ENCODE measurements at places on chromosomes 2 and 18. TPM values are rescaled to one million over a fixed set of nuclear protein-coding genes. Genes with fewer than 3 reads are reported as not detected.

GREB1 gene
- total RNA-seq: 0.52 TPM

PLCL1 gene
- total RNA-seq: 4.3 TPM

ZNF396 gene
- 3.5 TPM for total RNA-seq

MAP3K20 gene
- total RNA-seq: 75.4 TPM

STARD6 gene
- not detected for total RNA-seq

CNNM3 gene
- total RNA-seq: 11.3 TPM

ALLC gene
- total RNA-seq: not detected

HIBCH gene
- total RNA-seq: 15.8 TPM

METTL21A gene
- 8.7 TPM for total RNA-seq

Measured in smooth muscle cell of the pulmonary artery (primary cell).